AG04450 (cell line): ENCODE measurements at places on chromosomes 11 and 22.
A peak's percentile ranks its signal among the peaks of the same experiment; 100 is the strongest.

DNA sequence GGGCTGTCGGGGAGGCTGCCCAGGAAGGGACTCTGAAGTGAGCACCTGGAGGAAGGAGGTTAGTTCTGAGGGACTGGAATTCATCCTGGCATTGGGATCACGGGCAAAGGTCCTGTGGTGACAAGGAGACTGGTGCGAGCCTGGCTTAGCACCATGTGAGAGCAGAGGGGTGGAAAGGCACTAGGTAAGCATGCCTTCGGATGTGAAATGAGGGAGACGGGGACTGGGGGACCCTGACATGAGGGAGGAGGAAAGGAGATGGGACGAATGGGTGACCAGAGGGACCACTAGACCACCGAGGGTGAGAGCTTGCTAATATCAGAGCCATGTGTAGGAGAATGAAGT, 3.1 kb upstream of the VPREB1 start:
- DNase-seq = no peak

DNA sequence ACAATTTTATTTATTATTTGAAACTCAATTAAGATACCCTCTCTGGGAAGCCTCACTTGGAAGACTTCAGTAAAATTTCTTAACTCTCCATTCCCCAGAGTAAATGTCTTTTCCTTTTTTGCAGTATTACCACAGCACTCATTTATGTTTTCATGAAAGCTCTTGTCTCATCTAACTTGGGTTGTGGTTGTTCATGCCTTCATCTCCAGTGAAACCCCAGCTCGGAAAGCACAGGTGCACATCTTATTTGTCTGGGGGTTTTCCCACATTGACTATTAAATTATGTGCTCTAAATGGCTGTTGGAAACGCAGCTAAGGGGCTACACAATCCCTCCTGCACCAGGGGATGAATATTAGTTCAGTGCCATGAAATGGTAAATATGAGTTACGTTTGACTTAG, 954.2 kb upstream of the RAG2 start:
- no peak for DNase-seq

DNA sequence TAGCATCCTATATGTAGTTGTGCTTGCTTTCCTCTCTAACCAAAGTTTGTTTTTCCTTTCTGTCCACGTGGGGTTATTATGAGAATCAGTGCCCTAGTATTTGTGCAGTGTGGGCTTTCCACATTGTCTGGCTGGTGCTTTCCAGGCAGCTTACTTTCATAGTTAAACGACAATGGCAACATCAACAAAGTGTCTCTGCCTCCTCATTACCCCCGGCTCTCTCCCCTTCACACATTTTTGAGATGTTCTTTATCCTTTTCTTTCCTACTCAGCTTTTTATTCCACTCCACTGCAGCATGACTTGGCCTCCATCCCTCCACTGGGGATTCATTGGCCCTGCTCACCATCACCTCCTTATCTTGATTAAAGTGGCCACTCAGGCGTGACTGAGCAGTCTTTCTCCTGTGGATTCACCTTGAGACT, 19.1 kb downstream of the SPECC1L start:
- no peak for DNase-seq

- no peak for DNase-seq
Observed at GRCh38 chr22:22038178-22038880, 55.7 kb upstream of the TOP3B start.

GRCh38 chr11:2156416-2157182, 4.4 kb downstream of the INS start:
- DNase-seq = no peak

- peak; percentile 54 for DNase-seq
Observed at GRCh38 chr11:69642913-69643632, 2.1 kb downstream of the CCND1 start.

- DNase-seq = no peak
Observed at GRCh38 chr11:22807855-22808570, 21.6 kb downstream of the SVIP start.

DNA sequence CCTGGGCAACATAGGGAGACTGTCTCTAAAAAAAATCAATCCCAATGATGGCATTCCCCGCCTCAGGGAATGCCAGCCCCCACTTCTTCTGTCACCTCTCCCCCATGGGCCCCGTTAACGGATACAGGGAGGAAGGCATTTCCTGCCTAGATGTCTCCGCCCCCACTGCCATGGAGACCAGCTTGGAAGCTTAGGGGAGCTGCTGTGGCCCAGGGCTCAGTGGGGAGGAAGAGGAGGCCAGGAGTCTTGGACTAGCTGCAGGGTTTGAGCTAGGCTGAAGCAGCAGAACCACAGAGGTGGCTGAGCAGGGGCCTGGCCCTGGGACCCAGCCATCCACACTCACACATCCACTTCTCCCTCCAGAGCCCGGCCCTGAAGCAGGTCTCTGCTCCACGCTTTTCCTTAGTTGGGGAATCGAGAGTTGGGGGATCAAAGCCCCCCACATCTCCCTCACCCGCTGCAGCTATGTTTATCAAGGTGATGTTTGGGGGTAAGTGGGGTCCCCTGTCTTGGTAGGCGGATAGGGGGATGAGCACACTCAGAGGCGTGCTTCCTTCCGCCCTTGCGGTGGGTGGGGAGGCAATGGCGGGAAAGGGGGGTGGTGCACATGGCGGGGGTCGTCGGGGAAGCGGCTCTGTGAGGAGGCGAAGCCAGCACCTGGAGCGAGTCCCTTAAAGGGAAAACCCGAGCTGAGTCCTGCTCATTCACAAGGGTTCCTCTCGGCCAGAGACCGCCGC, at the start of gene C22orf15:
Gene C22orf15, plus strand, starts transcription at position 149 of the 737 bp plus-strand sequence. Its CDS starts 317 bp downstream, at position 466.
- DNase-seq = no peak

- DNase-seq = no peak
Observed at GRCh38 chr11:131904756-131905155, 534.3 kb downstream of the NTM start.

GRCh38 chr11:34633640-34633989, 12.7 kb downstream of the EHF start:
- no peak for DNase-seq

- no peak for DNase-seq
Observed at GRCh38 chr22:50190941-50191741, 5.4 kb downstream of the TRABD start.
